Pulmonary artery endothelial cell (primary cell): ENCODE measurements at places on chromosomes 3 and 15. TPM values are rescaled to one million over a fixed set of nuclear protein-coding genes. Genes with fewer than 3 reads are reported as not detected.
A peak's percentile ranks its signal among the peaks of the same experiment; 100 is the strongest.

- peak; percentile 93 for DNase-seq
Observed at GRCh38 chr15:67120839-67121643, 55.6 kb downstream of the SMAD3 start.

DNA sequence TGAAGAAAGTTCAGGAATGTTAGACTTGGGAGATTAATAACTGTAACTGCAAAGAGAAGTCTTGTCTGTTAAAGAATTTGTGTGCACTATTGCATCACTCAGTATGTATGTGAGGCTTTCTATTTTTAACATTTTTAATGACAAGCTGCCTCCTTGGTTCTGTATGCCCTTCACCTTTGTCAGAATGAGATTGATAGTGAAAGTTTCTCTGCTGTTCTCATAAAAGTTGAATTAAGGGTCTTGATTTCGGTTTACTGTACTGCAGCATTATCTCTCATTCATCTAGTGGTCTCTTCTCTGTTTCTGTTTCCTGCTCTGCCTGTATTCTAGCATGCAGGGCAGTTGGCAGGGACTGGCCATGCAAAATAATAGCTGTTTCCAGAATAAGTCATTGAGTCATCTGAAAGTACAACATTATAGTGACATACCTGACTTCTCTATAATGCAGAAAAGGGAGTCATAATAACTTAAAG lies 454.9 kb downstream of the IL5RA start:
- DNase-seq = no peak

GRCh38 chr3:171950373-171950772 lies 89.0 kb upstream of the FNDC3B start:
- peak; percentile 17 for DNase-seq

DNA sequence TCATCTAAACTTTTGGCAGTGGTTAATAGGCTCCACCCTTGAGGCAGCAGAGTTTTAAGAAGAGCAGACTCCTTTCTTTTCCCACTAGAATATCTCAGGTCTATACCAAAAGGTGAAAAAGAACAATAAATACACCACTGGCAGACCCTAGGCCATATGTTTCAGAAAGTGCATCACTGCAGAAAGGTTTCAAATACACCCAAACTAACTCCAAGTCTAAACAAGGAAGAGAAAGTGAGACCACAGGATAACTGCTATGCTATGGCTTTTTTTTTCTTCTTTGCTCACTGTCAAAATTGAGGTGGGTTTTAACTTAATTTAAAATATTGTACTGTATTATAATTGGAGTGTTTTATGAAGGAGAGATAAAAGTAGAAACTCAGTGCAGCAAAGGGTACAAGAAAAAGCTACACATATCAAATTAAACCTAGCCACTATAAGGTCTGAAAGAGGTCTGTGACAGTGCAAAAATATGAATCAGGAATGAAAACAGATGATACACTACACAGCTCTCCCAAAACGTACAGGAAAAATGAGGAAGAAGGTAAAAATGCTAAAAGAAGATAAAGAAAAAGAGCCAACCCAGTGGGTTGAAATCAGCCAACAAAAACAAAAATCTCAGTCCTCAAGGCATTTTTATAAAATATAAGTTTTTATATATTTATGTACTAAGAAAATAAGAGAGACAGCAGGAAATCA lies 8.4 kb downstream of the SNX4 start:
- DNase-seq = no peak

GRCh38 chr3:16302082-16302631 lies 37.1 kb downstream of the OXNAD1 start:
- no peak for DNase-seq

- no peak for DNase-seq
Observed at GRCh38 chr3:136979684-136980083, 21.9 kb downstream of the IL20RB start.

- no peak for DNase-seq
Observed at GRCh38 chr3:22659651-22660475, 543.3 kb upstream of the UBE2E2 start.

GRCh38 chr3:182795389-182795782 lies 2.1 kb downstream of the ATP11B start:
- no peak for DNase-seq

DNA sequence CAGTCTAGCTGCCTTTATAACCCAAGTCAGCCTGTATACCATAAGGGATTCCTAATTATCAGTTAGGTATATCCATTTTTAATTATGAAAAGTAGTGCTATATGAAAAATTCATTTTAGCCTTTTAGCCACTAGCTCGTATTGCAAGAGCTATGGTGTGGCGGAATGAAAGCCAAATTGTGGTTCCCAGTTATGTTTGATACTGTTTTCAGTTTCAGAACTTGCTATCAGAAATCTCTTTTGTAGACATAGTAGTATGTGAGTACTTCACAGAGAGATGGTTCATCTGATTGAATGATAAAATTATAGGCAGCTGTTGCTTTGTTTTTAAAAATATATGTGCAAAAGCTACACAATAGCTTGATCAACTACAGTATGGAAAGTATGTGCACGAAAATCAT lies 134.6 kb downstream of the SLC25A26 start:
- DNase-seq = no peak

DNA sequence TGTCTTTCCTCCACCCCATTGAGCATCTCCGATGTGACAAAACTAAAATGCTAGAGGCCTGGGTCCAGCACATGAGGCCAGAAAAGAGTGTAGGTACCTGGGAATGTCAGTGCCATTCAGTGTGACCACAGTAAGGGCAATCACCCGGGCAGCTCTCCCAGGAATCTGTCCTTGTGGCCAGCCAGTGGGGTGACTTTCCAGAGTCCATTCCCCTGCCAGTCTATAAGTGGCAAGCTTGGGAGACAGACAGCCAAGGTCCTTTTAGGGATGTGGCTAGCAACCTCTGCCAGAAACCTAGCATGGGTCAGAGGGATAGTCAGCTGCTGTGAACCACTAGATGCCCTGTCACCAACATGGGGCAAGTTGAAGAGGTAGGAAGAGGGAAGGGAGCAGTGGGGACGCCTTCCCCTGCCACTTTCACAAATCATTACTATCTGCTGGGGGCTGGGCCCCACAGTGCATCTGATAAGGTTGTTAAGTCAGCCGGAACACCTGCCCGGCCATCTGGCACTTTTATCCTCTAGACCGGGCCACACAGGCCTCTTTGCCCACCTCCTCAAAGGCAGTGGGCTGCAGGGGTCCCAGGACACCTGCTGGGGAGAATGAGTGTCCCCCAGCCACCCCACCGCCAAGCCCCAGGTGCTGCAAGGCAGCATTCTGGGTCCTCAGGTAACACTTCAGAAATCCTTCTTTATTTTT lies 24.8 kb upstream of the DET1 start:
- no peak for DNase-seq

GRCh38 chr15:30953731-30954378 lies 37.6 kb downstream of the MTMR10 start:
- DNase-seq = peak; percentile 5

GRCh38 chr15:28955160-28955992 lies 69.6 kb downstream of the APBA2 start:
- no peak for DNase-seq

GRCh38 chr15:95799286-95800200 lies 531.0 kb upstream of the NR2F2 start:
- peak; percentile 40 for DNase-seq

GRCh38 chr3:72150634-72151412 lies 365.9 kb upstream of the PROK2 start:
- DNase-seq = no peak

GRCh38 chr15:88480981-88481380 lies 13.5 kb downstream of the MRPS11 start:
- no peak for DNase-seq

GRCh38 chr3:140447136-140447535 lies 230.7 kb upstream of the TRIM42 start:
- DNase-seq = no peak

- no peak for DNase-seq
Observed at GRCh38 chr3:4846543-4846942, 132.7 kb upstream of the BHLHE40 start.

DNA sequence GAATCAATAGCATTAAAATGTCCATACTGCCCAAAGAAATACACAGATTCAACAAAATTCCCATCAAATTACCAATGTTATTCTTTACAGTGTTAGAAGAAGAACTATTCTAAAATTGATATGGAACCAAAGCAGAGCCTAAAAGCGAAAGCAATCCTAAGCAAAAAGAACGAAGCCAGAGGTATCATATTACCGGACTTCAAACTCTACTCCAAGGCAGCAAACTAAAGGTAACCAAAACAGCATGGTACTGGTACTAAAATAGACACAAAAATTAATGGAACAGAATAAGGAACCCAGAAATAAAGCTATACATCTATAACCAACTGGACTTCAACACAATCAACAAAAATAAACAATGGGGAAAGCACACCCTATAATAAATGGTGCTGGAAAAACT lies 167.5 kb downstream of the ADAMTS9 start:
- DNase-seq = no peak

DNA sequence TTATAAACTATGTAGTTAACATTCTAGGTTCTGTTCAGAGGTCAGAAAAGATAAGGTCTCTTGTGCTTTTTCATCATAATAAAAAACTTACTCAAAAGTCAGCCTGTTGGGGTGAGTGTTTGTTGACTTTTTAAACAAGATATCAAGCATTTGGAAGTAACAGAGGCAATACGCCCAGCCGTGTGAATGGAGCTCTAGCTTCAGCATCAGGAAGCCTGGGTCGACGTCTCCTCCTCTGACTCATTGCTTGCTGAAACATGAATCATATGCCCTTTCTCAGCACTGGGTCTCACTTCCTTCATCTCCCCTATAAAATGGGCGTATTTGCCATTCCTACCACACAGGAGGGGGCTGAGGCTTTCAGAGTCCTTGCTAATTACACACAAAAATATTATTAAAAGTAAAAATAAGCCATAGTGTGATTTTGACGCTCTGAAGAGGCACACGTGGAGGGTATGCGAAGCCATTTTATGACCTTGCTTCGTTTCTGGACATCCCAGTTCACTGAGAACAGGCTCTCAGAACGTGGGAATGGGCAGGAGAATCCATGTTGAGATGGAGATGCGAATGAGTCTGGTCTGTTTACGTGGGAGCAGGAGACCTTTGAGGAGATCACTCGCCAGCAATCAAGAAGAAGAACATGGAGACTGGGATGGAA lies 220.8 kb upstream of the TPRG1 start:
- DNase-seq = peak; percentile 96

DNA sequence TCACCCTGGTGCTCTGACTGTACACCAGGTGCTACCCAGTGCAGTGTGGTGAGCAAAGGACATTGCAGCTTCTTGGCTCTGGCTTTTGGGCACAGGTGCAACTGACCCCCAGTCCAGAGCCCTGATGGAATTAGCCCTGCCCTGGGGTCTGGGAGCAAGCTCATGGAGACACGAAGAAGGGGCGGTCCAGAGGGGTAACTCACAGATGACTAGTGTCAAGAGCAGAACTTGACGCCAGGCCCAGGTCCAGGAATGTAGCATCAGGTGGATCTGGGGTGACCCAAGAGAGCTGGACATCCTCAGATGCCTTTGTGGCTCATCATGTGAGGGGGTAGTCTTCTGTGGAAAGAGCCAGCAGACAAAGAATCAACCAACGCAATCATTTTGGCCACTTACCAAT lies 88.9 kb downstream of the ASB7 start:
- no peak for DNase-seq

DNA sequence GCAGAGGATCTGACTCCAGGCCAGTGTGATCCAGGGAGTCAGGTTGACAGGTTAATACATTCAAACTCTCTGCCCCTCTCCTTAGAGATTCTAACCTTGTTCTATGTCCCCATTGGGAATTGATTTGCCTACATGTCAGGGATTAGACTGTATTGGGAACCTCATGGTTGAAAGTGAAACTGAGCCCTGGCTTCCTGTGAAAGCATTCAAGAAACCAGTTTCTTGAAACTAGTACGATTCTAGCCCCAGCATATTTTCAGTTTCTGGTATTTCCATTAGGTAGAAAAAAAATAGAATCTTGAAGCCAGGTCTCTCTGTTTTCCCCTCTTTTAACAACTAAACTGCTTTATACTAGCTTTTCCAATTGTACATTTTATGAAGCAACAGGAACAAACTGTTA lies 140.4 kb upstream of the ABI3BP start:
- no peak for DNase-seq

- no peak for DNase-seq
Observed at GRCh38 chr3:127175272-127175671, 17.7 kb upstream of the PRR23E start.

DNA sequence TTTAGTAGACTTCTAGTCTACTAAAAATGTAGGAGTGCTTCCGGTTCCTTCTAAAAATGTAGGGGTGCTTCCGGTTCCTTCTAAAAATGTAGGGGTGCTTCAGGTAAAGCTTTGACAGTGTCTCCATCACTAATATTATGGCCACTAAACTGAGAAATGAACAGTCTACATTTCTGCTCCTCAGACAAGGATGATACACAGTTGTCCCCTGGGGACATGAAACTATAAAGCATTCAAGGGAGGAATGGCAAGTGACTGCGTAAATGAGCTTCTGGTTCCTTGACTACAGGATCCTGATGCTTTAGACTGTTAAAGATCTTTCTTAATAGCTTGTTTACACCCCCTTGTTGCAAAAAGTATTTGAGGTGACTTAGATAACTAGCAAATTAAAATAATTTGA lies 53.9 kb upstream of the SLC9A9 start:
- DNase-seq = no peak

GRCh38 chr3:167671878-167672427 lies 18.2 kb upstream of the WDR49 start:
- peak; percentile 11 for DNase-seq

GMNC gene
- total RNA-seq = not detected in 2 replicates

MAP1A gene
- total RNA-seq = 1.4 and 1.6 TPM in 2 replicates

ACTRT3 gene
- total RNA-seq = 4.0 and 5.1 TPM in 2 replicates

NR1I2 gene
- 0.11 TPM in 1 of 2 replicates, not detected in the other for total RNA-seq

SLC9C1 gene
- total RNA-seq = under 0.01 and 0.11 TPM in 2 replicates

SPESP1 gene
- total RNA-seq = 3.3 and 4.0 TPM in 2 replicates

TRPM1 gene
- total RNA-seq = 0.25 and 0.26 TPM in 2 replicates

CNTN6 gene
- total RNA-seq = not detected in 2 replicates

PGBD4 gene
- total RNA-seq = 1.1 and 1.7 TPM in 2 replicates

ZPLD1 gene
- 0.04 and 0.07 TPM in 2 replicates for total RNA-seq

CERS3 gene
- total RNA-seq = not detected in 2 replicates
